Cortex of kidney (tissue), 1 donor: ENCODE measurements at places on chromosomes 12 and 14.

DNA sequence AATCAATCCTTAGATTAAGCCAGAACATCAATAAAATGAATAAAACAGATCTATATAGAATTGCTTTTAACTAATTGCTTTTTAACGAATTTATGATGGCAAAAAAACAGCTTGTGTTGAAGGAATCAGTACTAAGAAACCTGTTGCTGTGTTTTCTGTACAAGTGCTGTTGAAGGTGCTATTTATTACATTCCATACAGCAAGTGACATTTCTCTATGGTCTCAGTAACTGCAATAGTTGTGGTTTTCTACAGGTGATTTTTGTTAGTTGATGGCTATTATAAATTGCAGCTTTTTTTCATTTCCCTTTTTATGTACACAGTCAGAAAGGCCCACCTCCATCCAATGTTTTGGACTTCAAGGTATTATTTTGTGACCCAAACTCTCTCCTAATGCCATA is 56.6 kb downstream of the SLC2A13 start:
- DNase-seq = no peak

GRCh38 chr12:81956468-81956860 is 197.3 kb upstream of the PPFIA2 start:
- no peak for DNase-seq

DNA sequence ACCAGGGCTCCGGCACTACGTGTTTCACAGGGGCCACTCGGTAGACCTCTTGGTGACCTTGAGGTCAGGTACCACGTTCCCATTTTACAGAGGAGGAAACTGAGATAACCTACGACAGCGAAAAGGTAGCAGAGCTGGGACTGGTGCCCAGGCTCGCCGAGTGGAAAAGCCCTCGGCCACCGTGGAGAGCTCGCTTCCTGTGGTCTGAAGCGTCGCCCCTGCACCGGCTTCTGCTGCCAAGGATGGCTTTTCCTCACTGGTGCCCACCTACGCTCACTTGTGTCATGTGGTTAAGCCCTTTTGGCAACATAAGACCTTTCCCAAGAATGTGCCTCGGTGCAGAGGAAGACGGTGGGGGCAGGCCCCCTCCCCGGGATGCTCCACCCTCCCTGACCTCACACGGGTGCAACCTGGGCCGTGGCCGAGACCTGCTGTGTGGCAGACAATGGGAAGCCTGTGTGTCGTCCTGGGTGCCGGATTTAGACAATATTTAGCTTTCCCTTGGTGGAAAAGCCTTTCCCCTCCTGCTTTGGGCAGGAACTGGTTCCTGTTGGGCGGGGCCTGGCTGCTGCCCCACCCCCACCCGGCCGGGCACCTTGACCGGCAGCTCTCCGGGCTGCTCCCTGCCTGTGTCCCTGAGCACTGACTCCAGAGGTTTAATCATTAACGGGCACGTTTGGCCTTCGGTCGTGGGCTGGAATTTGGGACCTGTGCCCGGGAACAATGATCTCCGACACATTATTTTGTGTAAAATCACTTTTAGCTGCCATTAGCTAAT is 32.4 kb upstream of the PPP1R13B start:
- DNase-seq = no peak

- DNase-seq = no peak
Measured at GRCh38 chr14:50904719-50905118, 32.9 kb downstream of the ABHD12B start.

- no peak for DNase-seq
Measured at GRCh38 chr12:15206831-15207389, 14.3 kb downstream of the RERG start.

GRCh38 chr14:80988192-80988591 is 32.8 kb downstream of the TSHR start:
- DNase-seq = no peak

DNA sequence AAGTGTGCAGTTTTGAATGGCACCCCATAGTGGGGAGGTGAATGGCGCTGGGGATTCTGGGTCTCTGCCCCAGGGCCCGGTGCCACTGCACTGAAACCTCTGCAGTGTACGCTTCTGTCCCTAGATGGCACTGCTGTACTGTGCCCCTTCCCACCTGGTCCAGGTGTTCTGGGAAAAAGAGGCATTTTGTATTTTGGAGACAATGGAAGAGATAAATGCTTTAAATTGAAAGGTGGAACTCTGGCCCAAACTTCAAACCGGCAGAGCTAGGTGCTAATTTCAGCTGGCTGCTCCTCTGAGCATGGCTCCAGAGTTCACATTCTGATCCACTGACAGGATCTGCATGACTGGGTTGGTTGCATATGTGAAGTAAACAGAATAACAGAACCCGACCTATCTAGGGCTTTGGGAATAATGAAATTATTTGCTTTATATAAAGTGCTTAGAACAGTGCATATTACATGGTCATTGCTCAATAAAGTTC is 52.2 kb downstream of the KRT80 start:
- DNase-seq = no peak

DNA sequence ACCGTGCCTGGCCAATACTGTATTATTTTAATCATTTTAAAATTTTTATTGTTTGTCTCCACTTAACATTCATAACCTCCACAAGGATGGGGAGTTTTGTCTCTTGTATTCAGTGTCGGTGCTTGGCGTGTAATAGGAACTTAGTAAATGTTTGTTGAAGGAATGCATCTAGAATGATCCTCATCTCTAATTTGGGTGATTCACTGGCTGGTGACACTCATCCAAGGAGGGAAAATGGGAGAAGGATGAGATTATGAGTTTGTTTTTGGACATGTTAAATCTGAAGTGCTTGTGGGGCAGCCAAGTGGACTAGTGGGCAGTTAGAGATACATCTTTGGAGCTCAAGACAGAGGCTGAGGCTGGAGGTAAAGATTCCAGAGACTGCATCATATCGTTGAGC is 5.1 kb downstream of the KLC1 start:
- no peak for DNase-seq

- no peak for DNase-seq
Measured at GRCh38 chr12:80442426-80443222, 1.4 kb upstream of the PTPRQ start.

DNA sequence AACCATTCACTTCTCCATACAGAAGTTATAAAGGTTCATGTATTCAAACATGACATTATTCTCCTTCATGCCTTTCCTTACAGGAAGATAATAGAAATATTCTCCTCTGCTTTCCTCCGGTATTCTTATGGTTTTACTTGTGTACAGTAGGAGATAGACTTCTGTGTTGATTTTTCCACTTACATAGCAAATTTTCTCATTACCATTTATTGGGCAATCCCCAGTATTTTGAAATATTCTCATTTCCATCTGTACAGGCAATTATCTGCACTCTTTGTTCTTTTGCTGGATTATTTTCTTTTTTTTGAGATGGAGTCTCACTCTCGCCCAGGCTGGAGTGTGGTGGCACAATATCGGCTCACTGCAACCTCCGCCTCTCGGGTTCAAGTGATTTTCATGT is 11.0 kb downstream of the PXMP2 start:
- no peak for DNase-seq

DNA sequence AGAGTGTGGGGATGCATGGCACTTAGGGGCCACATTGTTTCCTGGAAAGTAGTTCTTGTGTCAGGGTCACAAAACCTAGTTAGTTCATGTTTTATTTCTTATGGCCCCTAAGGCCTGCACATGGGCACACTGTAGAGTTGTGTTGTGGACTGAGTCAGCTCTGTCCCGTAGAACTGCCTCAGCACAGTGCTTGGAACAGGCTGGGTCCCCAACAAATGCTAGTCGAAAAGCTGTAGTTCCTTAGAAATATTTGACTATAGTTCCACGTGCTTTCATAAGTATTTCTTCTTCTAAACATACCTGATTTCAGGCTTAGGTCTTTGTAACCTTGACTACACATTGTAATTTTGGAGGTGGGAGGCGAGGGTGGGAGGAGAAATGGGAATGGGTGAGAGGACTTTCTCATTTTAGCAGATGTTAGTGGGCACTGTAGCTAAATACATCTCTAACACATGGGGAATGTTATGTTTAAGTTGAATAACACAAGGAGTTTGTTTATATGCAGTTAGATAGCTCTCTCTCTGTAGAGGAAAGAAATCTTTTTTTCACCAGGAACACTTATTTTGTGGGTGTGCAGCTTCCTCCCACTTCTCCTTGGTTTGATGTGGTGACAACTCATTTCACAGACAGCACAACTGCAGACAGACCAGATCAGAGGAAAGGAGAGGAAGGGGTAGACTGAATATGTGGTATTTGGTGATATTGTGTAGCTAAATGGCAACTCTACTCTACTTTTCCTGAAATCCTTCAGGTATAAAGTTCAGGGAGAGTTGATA is 39.5 kb upstream of the DACT1 start:
- no peak for DNase-seq

DNA sequence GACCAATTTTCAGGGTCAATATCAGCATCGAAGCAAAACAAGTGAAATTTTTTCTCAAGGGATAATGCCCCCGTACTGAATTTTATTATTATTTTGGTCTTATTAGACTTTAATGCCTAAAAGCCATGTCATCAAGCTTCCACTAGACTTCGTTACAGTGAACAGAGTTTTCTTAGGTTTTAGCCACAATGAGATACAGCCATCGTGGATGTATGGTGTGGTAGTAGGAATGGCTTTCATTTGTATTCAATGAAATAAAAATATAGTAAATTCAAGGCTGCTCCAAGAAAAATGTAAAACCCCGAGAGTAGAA is 11.7 kb downstream of the TAOK3 start:
- no peak for DNase-seq

GRCh38 chr12:25497021-25497420 is 56.1 kb downstream of the LMNTD1 start:
- no peak for DNase-seq

GRCh38 chr14:24145690-24146452 is 539 bp downstream of the PSME2 start:
- DNase-seq = no peak

GRCh38 chr12:14356147-14356546 is 9.3 kb upstream of the ATF7IP start:
- DNase-seq = no peak

GRCh38 chr12:15443611-15444010 is 121.3 kb downstream of the PTPRO start:
- no peak for DNase-seq

- DNase-seq = no peak
Measured at GRCh38 chr12:57090490-57090889, 1.6 kb downstream of the NAB2 start.
